Renal cortex interstitium (tissue), 15 donors: ENCODE measurements at places on chromosomes 2 and 18.

GRCh38 chr18:27887287-27887686, 289.6 kb downstream of the CDH2 start:
- DNase-seq, result no peak

DNA sequence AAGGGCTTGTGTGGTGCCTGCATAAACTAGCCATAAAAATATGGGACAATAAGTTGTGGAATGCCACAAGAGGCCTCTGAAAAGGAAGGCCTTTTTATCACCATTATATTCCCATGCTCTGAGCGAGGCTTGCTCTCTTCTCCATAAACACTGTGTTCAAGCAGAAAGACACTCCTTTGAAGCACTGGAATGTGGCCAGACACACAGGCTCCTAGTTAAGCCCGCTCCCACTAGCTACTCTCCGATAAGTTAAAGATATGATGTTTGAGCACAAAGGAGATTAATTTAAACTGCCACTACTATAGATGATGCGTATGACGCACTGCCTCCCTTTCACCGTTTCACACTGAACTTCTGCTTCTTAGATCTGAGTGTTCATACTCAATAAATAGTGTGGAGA, 188.7 kb upstream of the TWIST2 start:
- no peak for DNase-seq

DNA sequence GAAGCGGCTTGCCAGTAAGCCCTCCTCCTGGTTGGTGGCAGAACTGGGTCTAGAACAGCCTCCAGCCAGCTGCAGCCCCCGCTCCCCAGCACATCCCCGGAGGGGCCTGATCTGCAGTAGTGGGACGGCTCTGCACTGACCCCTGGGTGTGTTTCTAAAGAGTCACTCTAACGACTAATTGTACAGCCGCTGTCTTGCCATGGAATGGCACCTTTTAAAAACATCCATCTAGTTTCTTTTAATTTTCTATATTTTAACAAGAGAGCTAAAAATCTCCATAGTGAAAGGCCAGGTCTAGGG, 82.0 kb downstream of the MTCL1 start:
- no peak for DNase-seq

DNA sequence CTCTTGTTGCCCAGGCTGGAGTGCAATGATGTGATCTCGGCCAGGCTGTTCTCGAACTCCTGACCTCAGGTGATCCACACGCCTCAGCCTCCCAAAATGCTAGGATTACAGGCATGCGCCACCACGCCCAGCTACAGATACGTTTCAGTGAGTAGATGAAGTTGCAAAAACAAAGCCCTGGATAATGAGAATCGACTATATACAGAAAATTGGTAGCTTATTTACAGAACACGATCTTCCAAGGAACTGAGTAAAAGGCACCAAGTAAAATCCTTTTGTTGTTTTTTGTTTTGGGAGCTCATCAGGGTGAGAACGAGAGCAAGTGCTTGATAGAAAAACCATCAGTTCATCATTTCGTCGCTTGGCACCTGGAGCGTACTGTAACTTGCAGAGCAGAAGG, 62.8 kb downstream of the MYCN start:
- DNase-seq, result no peak
